Mammary epithelial cell (primary cell): ENCODE measurements at places on chromosomes 6 and 20.

- DNase-seq, result no peak
Measured at GRCh38 chr20:5748246-5748645, 2.0 kb upstream of the SHLD1 start.

GRCh38 chr6:109093732-109094415 lies 772 bp downstream of the SESN1 start:
- peak; percentile 25 for DNase-seq

DNA sequence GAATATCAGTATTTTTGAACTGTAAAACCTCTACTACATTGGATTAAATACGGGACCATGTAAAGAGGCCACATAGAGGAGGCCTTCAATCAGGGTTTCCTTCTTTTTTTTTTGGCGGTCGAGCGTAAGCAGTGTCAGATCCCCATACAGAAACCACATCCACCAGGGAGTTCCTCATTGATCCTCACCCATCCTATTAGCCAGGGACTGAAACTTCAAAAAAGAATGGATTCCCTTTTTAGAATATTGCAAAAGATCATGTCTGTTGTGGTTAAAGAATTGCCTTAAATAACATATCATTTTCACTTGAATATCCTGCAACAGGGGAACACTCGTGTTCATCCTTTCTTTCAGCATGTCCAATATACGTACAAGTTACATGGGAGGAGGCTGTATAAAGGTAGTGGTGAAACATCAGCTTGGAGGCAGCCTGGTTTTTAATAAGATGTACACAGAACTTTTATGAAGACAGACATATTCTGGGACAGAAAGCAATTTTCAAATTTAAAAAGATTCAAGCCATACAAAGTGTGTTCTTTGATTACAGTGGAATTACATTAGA lies 96.1 kb downstream of the PPP1R14C start:
- no peak for DNase-seq

DNA sequence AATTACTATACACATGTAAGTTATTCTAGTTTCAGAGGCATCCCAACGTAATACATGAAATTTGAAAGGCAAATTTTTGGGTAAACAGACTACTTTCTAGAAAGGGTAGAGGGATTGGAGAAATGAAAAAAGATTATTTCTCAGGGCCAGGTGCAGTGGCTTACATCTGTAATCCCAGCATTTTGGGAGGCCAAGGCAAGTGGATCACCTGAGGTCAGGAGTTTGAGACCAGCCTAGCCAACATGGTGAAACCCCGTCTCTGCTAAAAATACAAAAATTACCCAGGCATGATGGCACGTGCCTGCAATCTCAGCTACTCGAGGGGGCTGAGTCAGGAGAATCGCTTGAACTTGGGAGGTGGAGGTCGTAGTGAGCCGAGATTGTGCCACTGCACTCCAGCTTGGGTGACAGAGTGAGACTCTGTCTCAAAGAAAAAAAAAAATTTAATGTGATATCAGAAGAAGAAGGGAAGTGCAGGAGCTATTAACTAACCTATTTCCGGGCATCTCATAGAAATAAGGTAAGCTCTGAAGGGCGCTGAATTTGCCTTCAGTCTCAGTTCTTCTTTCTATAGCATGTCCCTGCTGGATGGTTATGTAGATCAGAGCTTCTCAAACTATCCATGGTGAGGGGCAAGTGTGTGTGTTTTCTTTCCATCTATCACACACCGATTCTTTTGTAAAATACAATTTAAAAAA lies 100.3 kb upstream of the MTHFD1L start:
- DNase-seq, result no peak

GRCh38 chr20:21237956-21238799 lies 65.0 kb upstream of the XRN2 start:
- peak; percentile 9 for DNase-seq
